Skeletal muscle cell (primary cell): ENCODE measurements at places on chromosomes 5 and 9.

DNA sequence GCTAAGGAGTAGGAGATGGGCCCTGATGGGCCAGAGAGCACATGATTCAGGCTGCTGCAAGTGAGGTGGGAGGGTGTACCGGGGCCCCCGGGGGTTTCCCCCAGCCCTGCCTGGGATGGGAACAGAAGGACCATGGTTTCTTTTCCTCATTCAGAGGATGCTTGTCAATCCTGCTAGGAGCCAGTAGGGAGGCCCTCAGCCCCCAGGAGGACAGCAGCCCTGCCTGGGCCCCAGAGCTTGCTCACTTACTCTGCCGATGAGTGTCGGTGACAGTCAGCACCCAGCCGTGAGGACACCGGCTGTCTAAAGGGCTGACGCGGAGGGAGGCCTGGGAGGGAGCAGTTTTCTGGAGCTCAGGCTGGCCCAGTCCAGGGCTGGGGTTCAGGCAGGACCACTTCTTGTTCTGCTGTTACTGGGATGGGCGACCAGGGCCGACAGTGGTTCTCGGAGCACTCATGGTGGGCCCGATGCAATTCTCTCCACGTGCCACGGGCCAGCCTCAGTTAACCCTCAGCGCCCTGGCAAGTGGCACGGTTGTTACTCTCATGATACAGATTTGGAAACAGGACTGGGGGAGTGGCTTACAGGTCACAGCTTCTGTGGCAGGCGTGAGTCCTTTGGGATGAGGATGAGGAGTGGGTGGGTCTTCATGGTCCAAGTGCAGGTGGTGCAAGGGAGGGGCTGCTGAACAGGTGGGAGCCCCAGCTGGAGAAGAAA is 1.8 kb downstream of the ARRDC1 start:
- DNase-seq = no peak

- peak; percentile 78 for DNase-seq
These were observed 1.8 kb downstream of the CTXN3 start for GRCh38 chr5:127650649-127651048.

DNA sequence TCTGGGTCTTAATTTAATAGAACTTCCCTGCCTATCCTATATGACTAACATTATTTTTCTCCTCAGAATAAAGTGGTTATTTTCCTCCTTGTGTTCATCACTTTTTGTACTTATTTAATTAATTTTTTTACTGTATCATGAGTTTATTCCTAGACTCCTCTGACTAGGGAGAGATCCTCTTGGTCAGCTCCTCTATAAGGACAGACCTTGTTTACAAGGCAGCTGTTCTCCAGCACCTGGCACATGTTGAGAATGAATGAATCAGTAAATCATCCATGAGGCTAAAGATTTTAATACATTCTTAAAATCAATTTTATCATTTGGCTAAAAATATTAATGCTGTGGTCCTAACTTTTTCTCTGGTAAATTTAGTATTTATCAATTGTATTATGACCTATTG is 139.8 kb downstream of the NUDT12 start:
- no peak for DNase-seq

DNA sequence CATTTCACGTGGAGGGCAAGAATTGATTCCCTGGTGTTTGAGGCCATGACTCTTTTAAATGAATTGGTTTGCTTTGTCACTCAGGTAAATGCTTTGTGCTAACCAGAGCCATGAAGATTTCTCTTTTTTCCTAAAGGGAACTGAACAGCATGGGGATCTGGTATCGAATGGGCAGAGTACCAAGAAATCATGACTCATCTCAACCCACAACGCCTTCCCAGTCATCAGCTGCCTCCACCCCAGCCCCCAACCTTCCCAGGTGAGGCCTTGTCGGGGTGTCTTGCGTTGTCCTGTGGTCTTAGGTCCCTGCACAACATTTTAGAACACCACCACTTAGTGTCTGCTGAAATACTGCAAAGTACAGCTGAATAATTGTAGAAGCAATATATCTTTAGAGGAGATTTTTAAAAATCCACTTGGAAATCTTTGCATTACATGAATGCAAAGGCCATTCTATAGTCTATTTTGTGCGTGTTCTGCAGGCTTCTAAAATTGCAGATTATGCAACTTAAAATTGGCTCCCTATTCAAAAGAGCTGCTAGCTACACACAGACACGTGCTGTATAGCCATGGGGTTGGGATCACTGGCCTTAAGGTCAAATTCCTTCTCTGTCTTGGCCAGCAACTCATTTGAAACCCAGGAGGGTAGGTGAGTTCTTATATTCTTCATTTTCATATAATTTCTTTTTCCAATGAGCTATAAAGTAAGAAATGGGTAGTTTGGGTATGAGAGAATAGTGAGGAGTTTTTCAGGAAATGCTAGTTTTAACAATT is 69.0 kb downstream of the MVB12B start:
- DNase-seq = peak; percentile 48

- no peak for DNase-seq
These were observed 159.4 kb upstream of the PITX1 start for GRCh38 chr5:135193213-135194125.

DNA sequence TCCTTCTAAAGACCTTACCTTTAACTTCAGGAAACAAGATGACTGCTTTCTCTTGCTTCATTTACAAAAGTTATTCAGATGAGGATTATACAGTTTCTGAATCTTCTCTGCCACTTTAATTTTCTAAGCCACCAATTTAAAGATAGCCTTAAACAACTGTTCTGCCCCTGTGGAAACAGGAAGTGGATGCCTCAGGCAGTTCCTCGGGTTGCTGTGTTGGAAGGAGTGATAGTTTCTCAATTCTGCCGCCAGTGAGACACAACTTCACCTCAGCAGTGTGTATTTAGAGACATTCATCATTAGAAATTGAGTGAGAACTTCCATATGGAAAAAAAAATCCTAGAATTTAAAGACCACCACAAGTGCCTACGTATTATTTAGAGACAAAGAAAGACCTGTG is 475.1 kb upstream of the WWC1 start:
- DNase-seq = no peak

GRCh38 chr5:76947082-76947503 is 5.8 kb upstream of the CRHBP start:
- DNase-seq = no peak

- DNase-seq = no peak
These were observed 8.6 kb downstream of the HAPLN1 start for GRCh38 chr5:83711982-83712601.

DNA sequence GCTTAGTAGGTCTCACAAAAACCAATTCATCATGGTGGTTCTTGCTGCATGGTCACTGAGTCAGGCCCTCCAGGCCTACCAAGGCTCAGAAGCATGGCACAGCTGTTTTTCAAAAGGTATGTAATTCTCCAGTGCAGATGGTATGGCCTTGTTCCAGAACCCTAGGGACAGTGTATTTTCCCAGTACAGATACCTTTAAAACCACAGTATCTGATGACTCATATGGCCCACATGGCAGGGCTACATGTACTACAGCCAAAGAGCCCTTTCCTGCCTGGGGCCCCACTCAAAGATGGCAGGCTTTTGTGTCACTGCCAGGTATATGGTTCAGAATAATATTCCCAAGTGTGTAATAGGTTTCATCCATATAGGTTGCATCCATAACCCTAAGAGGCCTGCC is 16.5 kb downstream of the CSF2 start:
- DNase-seq = peak; percentile 77

GRCh38 chr5:112239996-112240395 is 179.1 kb downstream of the EPB41L4A start:
- no peak for DNase-seq

DNA sequence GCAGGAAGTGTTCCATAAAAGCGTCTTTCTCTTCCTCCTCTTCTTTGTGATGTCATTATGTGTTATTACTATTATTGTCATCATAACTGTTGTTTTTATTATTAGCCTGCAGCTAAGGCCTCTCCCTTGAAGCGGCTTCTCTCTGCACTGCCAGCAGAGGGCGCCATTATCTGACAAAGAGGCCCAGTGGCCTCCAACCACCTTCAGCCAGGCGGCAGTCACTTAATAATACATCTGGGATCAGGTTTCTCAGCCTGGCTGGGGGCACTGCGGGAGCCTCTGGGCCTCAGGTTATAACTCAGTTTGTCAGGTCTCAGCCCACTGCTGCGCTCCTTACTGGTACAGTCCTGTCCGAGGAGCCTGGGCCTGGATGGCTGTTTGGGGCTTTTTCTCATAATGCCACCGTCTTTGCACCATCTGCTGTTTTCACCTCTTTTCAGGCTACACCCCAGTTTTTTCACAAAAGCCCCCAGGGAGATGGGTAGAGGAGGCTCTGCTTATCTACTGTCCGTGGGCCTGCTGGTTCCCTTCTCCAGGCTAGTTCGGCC is 281.9 kb downstream of the NSG2 start:
- DNase-seq = no peak

- DNase-seq = no peak
These were observed 30.1 kb upstream of the SNX24 start for GRCh38 chr5:122815218-122815767.

DNA sequence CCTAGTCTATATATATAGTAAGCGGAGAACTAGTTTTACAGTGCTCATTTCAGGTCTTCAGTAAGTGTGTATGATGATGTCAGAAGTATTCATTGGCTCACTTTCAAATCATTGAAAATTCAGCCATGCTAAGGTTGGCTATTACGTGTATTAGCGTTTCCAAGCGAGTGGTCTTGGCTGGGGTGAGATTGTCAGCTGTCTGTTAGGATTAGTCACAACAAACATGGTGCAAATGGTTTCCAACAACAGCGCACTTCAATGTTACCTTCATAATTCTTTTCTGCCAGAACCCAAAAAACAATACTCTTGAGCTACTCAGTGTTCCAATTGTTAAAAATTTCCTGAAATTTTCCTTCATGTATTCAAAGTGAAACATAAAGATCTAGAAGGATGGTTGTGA is 283.0 kb downstream of the AOPEP start:
- no peak for DNase-seq

DNA sequence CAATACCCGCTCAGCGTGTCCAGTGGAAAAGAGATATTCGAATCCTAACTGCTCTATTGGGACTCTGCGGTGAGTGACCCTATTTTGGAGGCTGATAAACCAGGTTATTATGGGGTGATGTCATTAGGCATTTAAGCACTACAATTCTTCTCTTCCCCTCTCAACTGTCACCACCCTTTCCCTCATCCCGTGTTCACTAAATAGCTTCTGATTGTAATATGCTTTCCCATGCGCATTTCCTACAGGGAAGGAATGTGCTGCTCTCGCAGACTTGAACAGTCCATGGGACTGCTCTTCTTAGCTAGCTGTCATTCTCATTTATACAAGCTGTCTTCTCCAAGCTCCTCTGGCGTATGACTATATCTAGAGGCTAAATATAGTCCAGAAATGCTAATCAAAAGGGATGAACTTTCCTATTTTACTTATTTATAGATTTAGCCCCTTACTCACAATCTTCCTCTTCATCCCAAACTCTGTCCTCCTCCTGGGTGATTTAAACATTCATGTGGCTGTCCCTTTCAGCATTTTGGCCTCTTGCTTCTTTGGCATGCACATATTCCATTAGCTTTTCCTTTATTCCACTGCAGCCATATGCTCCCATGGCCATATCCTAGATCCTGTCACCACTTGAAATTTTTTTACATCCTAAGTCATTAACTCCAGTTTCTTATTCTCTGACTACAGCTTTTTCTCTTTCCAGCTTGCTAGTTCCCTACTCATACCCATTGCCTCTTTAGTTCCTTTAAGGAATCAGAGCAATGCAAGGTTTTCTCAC is 39.6 kb upstream of the CSNK1G3 start:
- no peak for DNase-seq

DNA sequence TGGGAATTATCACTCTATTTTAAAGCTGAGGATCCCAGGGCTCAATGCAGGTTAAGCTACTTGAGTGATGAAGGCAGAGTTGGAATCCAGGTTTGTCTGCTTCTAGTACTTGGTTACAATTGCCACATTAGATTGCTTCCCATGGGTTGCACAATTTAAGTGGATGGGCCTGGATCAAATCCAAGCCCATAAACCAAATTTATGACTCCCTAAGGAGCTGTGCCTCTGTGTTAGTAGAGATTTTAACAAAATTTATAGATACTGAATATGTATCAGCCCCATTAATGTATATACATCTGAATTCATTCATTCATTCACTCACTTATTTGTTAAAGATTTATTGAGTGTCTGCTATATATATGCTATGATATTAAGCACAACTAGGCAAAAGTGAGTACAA is 332.3 kb upstream of the KLF9 start:
- DNase-seq = peak; percentile 61

- DNase-seq = no peak
These were observed 78.2 kb downstream of the ATP10B start for GRCh38 chr5:160773646-160774410.

DNA sequence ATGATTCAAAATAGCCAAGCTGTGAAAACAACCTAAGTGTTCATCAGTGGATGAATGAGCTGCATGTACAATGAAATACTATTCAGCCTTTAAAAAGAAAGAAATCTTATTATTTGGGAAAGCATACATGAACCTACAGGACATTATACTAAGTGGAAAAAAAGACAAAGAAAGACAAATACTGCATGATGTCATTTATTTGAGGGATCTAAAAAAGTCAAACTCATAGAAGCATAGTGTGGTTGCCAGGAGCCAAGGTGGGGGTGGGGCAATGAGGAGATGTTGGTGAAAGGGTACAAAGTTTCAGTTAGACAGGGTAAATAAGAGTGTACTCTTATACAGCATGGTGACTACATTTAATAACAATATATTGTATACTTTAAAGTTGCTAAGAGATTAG is 261.5 kb downstream of the PARP8 start:
- no peak for DNase-seq

DNA sequence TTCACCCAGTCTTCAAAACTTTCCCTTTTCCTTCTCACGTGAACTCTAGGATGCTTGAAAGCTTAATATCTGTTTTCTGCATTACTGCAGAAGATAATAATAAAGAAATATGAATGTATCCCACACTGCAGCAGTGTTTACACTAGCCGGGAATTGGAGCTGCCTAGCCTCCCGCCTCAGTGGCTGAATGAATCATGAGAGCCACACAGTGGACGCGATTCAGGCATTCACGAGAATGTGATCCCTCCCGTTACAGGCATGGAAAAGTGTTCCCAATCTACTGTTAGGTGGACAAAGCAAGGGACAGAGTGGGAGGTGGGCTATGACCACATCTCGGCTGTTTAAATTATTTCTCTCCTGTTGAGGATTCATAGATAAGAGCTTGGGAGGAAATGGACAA is 69.4 kb upstream of the CTSL start:
- no peak for DNase-seq
